ENCODE measurements at places on chromosomes 4 and X.

GRCh38 chr4:76594173-76594572, 159.1 kb downstream of the SHROOM3 start:
- DNase-seq: no peak

DNA sequence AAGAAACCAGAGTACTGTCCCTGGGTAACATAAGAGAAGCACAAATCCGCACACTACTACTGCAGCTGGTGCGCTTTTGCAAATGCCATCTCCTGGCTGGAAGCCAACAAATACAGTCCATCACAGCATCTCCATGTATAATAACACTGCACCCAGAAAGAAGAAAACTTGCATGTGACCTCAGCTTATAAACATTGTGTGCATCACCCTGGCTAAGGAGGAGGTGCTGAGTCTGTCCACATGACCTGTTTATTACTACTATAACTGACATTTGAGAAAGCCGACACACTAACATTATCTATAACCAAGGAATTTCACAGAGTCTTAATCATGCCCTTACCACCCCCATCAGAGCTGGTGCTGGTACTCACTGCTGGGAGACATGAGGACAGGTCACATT, 516.8 kb downstream of the CFAP47 start:
- DNase-seq: no peak

- DNase-seq: no peak
Measured at GRCh38 chr4:110004556-110004955, 91.9 kb downstream of the EGF start.

- DNase-seq: no peak
Measured at GRCh38 chr4:37246891-37247290, 2.3 kb downstream of the NWD2 start.

DNA sequence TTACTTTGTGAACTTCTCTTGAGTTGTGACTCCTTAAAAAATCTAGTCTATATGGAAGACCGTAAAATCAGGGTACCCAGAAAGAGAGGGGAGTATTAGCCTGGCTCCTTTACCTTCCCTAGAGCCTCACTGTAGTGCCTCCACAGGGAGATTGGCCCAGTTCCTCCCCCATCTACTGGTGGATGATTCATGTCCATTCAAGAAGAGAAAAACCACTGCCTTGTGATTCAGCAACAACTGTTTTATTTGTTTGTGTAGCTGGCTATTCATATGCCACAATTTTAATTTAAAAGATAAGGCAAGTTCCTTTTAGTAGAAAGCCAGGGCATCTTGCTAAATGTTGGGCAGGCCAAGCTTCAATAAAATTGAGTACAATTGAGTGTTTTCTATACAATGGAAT, 221.8 kb upstream of the KCNIP4 start:
- DNase-seq: no peak

DNA sequence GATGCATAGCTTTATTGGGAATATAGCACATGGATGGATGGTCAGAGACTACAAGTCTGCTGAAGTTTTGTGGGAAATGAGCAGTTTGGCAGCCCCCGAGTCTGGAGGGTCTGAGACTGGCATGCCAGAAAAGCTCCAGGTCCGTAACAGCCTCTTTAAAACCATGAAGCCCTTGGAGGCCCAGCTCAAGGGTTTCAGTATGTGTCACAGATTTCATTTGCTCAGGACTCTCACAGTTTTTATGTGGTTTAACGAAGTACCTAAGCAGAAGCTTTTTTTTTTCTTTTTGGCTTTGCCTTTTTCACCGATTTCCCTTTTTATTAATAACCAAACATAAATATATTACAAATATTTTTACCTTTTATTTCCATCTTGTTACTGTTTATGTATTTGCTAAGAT, 30.6 kb upstream of the TMEM184C start:
- no peak for DNase-seq

GRCh38 chr4:128538111-128538882, 250.7 kb upstream of the PGRMC2 start:
- no peak for DNase-seq
